ENCODE measurements at places on chromosomes 5 and 9. TPM values are rescaled to one million over a fixed set of nuclear protein-coding genes. Genes with fewer than 3 reads are reported as not detected.

DNA sequence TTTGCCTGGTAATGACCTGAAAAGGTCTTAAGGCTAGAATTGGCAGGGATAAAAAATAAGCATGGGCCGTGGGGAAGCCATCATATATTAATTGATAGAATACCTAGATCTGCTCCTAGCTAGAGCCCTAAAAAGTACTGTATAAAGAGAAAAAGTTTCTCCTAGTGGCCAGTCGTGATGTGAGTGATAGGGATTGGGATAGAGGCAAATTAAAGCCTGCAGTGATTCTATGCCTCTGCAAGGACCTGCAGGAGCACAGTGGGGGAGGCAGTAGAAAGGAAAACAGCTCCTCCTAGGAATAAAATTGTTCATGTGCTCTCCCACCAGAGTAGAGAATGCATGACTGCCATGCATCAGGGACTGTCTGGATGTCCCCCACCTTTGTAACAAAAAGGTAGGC lies 56.2 kb upstream of the FTMT start:
- DNase-seq = no peak

DNA sequence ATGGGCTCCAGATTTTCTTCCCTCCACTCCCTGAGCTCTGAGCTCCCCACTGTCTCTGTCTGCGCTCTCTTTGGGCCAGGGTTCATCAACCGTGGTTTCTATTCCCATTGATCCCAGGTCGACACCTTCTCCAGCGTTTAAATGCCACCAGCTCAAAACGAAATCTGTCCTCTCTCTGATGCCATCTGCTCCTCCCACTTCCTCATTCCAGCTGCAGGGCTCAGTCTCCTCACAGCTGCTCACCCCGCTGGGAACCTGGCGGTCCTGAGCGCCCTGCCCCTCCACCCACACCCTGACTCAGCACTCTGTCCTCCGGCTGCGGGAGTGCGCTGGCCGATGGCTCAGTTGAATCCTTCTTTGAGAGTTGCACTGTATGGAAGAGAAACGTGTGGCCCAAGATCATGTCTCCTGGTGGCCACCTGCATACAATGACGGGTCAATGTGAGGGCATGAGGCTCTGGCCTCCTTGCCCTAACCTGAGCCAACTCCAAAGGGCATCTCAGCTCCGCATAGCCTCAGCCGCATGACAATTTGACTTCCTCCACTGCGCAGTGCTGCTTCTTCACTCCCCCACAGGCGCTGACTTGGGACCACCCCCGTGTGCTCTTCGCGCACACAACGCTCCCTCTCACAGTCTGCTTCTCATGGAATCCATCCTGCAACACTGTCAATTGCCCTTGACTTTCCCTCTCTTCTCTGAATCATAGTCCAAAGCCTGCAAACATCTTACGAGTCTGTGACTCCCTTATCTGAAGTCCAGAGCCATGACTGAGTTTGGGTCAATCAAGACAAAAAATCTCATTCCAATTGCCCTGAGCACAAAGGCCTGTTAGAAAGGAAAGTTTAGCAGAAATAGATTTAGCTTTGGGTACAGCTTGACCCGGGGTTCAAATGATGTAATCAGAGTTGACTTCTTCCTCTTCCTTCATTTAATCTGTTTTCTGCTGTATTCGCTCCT lies 82.4 kb downstream of the PTCH1 start:
- DNase-seq = no peak

DNA sequence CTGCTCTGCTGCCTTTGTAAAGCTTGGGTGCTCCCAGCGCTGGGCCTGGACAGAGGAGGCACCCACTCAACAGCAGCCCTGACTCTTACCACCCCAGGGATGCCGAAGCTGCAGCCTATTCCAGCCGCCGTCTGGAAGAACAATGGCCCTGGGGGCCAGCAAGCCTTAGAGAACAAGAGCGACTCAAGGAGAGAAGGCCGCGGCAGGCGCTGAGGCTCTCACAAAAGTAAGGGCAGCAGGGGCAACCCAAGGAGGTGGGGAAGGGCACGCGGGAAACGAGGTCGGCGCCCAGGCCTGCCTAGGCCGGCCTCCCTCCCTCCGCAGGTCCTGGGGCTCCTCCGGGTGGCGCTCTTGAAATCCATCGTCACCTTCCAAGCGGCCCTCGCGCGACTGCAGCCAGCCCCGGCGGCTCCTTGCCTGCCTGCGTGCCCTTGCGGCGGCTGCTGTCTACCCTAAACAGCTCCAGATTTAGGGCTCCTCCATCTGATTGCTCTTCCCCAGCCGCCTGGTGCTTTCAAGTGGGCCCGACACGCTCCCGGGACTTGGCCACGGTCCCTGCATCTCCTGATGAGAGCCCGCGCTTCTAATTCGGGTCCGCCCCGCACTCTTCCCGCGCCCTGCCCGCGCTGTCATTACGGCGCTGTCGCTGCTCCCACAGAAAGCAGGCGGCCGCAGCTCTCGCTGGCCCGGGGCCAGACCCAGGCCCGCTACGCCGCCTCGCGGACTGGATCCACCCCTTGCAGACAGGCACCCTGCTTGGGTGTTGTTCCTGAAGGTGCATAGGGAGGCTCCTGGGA lies 213.3 kb downstream of the SEMA6A start:
- no peak for DNase-seq

DNA sequence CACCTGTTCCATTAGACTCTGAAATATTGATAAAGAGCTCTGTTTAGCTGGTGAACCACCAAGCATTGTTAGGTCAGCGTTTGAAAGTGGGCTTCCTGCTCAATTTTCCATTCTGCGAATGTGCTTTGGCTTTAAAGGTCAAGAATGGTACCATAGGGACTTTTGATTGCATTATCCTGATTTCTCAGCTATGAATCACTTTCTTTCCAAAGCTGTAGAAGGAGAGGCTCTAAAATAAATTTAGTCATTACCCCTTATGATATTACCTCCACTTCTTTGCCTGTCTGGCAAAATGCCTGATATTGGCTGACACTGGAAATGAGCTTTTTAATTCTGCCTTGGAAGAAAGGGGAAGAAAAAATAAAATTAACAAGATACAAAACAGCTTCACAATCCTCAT lies 237.2 kb upstream of the CTNND2 start:
- no peak for DNase-seq

DNA sequence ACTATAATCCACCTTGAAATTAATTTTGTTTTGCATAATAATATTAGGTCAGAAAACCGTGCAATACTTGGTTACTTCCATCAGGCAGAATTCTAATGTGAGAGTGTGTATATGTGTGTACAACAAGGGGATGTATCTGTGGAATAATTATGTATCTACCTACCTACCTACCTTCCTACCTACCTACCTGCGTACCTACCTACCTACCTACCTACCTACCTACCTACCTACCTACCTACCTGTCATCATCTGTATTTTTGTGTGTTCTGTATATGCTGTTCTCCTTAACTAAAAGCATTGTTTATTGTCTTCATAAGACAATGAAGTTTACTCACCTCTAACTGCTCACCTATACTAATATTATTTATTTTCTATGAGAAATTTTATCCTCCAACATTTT lies 52.8 kb downstream of the VCAN start:
- DNase-seq = no peak

The SLCO4C1 gene
- not detected for total RNA-seq

DNA sequence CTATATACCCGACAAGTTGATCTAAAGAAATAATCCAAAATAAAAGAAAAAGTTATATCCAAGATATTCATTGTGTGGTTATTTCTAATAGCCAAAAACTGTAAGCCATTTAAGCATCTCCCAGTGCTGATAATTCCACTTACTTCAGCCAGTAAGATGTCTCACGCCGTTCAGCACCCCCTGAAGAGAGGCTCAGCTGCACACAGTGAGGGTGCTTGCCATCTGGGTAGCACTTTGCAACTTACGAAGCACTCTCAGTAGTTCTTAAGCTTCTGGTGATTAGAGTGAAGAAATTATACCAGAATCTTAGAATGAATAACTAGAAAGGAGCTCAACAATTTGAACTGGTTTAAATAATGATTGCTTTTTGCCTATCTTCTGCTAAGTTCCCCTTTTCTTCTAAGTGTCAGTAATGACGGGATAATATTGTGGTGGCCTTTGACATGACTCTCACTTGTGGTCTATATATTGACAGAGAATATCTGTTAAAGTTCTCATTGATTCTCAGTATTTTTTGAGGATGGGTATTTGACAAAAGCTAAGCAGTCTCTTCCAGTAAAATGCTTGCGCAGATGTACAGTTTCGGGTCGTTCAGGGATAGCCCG lies 26.2 kb upstream of the LTC4S start:
- DNase-seq = no peak
